Activated T-cell treated with anti-CD3 and anti-CD28 coated beads, Interleukin-2, amount 50 U/mL, for 48 hours (primary cell): ENCODE measurements at places on chromosomes 3 and 15.

GRCh38 chr3:116815831-116816588 lies 106.4 kb downstream of the TUSC7 start:
- DNase-seq: no peak

GRCh38 chr3:30082652-30083051 lies 523.7 kb upstream of the TGFBR2 start:
- no peak for DNase-seq

- DNase-seq: no peak
Observed at GRCh38 chr3:55629432-55629831, 142.3 kb upstream of the WNT5A start.

DNA sequence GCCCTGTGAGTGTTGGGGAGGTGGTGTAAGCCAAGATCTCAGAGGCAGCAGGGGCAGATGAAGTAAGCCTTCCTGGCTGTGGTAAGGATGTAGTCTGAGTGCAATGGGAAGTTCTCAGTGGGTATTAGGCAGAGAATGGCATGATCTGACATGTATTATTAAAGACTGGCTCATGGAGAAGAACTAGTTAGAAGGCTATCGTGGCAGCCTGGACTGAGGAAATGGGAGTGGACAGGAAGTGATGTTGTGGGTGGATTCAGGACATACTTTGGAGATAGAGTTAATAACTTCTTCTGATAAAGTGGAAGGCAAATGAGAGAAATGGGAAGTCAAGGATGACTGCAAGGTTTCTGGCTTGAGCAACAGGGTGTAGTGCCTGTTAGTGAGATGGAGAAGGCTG lies 250.9 kb upstream of the CFAP20DC start:
- no peak for DNase-seq

DNA sequence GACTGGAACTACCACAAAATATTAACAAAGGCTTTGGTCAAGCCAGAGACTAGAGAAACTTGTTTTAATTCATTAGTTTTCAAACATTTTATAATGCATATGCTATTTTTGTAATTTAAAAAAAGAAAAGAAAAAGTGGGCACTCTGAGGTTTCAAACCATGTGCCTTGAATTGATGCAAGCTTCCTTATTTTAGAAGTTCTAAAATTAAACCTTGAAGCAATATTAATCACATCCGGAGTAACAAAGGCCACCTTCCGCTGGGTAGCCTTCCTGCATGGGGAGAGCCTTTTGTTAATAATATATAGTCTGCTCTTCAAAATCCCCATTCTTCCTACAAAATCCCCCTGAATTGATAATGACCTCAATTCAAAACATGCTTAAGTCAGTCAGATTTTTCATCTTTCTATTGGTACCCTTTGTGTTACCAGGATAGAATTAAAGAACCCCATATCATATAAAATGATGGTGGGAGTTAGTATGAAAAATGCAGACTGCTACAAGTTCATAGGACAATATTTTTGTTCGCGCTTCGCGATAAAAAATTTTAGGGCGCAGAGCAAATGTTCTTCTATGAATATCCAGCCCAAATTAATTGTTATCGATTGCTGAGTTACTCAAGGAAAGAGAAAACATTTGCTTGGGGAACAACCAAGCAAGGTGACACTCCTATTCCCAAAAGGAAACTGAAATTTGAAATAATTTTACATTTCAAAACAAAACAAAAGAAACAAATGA lies 30.6 kb downstream of the LDHAL6B start:
- DNase-seq: no peak

- DNase-seq: no peak
Observed at GRCh38 chr15:73984208-73984979, 7.7 kb downstream of the STOML1 start.

DNA sequence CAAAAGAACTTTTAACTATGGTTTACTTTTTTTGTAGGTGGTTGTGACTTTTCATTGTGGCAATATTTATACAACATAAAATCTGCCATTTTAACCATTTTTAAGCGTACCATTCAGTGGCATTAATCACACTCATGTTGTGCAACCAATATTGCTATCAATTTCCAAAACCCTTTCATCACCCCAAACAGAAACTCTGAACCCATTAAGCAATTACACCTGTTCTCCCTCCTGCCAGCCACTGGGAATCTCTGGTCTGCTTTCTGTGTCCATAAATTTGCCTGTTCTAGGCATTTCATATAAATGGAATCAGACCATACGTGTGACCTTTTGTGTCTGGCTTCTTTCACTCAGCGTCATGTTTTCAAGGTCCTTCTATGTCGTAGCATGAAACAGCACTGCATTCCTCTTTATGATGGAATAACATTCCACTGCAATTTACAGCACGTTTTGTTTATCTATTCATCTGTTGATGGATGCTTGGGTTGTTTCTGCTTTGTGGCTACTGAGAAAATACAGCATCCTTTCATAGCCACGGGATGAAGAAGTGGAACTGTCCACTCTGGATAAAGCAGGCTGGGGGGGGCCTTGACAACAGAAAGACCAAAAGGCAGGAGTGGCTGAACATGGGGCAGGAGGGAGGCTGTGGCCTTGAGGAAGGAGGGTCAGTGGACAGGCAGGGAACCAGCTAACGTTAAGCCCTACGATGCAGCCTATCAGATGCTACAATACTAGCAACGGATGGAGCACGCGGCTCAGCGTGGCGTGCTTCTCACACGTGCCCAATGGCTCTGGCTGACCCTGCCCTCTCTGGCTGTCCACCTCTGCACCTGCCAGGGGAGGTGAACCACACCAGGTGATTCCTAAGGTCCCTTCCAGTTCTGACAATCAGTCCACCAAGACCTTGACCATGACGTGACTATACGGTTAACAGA lies 110.9 kb downstream of the SEC22A start:
- no peak for DNase-seq

GRCh38 chr3:149473357-149474249 lies 894 bp upstream of the TM4SF4 start:
- DNase-seq: no peak

GRCh38 chr3:72811571-72811970 lies 36.7 kb downstream of the SHQ1 start:
- DNase-seq: no peak

DNA sequence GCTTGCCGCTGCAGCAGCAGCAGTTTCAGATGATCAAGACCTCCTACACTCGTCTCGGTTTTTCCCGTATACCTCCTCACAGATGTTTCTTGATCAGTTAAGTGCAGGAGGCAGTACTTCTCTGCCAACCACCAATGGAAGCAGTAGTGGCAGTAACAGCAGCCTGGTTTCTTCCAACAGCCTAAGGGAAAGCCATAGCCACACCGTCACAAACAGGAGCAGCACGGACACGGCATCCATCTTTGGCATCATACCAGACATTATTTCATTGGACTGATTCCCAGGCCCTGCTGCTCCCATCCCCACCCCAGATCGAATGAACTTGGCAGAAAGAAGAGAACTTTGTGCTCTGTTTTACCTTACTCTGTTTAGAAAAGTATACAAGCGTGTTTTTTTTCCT lies 17.6 kb downstream of the CALML4 start:
- DNase-seq: no peak

DNA sequence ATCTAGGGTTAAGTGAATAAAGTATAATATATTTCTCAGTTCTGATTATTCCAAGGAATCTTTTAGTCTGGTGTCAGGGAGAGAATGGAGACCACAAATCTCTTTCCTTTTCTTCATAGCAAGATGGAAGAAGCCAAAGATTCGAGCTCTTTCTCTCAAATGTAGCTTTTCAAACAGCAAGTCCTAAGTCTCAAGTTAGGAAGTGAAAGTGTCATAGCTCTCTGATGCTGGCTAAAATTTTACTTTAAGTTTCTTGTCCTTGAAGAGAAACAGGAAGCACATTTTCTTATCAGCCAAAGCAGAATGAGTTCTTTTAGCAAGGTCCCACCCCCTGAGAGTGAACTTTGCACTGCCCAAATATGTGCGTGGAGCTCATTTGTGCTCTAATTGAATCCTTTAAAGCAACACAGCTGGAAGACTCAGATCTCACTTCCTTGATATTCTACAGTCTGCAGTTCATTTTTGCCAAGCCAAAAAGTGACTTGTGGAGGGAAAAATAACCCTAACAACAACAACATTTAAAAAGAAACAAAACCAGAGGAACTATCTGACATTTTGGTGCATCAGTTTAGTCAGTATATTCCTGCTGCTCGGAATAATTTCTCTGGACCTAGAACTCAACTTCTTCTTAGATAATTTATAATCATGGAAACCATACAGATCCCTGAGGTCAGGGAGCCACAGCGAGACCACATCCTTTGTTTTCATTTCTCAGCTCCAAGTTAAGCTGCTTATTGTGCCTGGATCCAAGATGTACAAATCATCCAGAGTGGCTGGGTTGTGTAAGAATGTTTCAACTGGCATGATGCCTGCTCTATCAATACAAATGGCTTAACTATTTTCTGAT lies 238.7 kb upstream of the P2RY1 start:
- DNase-seq: no peak

DNA sequence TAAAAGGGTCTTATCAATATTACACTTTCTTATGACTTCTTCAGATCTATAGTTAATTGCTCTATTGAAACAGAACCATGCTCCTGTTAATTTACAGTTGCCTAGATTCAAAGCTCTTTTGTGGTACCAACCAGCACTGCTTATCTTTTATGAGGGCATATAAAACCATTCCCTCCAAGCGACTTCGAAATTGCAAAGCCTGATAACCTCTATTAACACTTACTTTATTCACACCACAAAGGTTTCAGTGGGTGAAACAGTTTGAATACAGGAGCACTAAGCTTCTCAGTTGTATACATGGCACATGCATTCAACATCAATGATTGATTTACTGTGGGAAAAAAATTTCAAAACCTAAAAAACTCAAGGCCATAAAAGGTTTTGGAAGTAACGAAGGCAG lies 74.9 kb upstream of the PPIB start:
- no peak for DNase-seq

DNA sequence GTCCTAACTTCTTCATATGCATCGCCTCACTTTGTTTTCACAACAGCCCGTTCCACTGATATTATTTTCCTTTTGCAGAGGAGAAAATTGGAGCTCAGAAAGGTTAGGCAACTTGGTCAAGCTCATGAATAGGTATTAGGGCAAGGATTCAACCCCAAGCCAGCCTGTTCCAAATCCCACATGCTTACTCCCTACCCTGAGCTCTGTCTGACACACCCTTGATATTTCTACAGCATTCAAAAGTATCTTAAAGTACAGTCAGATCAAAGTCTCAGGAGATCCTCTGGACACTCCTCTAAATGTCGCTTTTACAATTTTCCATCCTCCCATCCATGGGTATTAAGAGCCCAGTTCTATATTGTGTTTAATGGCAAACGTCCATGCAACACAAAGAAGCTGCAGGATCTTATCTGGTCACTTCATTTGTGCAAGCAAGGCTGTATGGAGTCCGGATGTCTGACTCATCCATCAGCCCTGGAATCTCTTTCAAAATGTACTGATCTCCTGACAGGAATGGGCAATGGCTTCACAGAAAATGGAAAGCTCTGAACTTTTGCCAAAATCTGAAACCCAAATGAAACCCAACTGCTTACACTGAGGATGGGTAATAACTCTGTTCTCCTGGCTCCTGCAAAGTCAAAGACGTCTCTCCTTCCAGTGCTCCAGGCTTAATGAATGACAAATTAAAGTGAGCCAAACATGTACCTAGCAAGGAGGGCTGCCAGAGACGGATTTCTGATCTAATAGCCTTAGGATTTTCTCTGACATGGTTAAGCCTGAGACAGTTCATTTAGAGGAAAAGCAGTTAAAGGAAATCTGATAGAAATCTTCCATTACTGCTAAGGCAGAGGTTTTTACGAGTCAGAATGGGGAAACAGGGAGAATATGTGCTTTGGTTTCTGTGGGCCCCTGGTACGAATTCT lies 230.9 kb upstream of the RORA start:
- no peak for DNase-seq

GRCh38 chr3:196528639-196529233 lies 13.6 kb upstream of the SMCO1 start:
- DNase-seq: peak; percentile 95

GRCh38 chr3:14358426-14359211 lies 43.8 kb upstream of the SLC6A6 start:
- no peak for DNase-seq

GRCh38 chr15:25508369-25509002 lies 69.7 kb upstream of the UBE3A start:
- DNase-seq: no peak

GRCh38 chr15:86316216-86316615 lies 236.5 kb downstream of the AGBL1 start:
- DNase-seq: no peak

GRCh38 chr3:24479816-24480215 lies 14.8 kb downstream of the THRB start:
- DNase-seq: no peak

DNA sequence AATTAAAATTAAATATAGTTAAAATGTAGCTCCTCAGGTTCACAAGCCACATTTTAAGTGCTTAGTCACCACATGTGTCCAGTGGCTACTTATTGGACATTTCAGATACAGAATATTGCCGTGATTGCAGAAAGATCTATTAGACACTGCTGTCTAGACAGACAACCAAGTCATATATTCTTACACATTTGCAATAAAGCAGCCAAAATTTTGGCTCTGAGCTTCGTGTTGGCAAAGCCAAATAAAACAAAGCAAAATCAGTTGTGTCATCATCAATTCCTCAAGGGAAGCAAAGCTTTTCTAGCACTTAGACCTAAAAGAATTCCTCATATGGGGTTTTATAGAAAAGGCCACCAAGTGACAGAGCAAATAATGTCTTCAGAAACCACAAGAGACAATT lies 193.1 kb upstream of the LPP start:
- DNase-seq: no peak

DNA sequence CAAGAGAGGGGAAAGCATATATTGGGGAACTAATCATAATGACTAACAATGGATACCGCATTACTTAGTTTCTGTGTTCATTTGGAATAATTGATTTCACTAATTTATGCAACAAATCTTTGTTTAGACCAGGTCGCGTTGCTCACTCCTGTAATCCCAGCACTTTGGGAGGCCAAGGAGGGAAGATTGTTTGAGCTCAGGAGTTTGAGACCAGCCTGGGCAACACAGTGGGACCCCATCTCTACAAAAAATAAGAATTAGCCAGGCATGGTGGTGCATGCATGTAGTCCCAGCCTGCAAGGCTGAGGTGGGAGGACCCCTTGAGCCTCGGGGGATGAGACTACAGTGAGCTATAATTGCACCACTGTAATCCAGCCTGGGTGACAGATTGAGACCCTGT lies 585.7 kb upstream of the CBLB start:
- DNase-seq: no peak

- no peak for DNase-seq
Observed at GRCh38 chr15:68038246-68038645, 15.9 kb upstream of the PIAS1 start.

DNA sequence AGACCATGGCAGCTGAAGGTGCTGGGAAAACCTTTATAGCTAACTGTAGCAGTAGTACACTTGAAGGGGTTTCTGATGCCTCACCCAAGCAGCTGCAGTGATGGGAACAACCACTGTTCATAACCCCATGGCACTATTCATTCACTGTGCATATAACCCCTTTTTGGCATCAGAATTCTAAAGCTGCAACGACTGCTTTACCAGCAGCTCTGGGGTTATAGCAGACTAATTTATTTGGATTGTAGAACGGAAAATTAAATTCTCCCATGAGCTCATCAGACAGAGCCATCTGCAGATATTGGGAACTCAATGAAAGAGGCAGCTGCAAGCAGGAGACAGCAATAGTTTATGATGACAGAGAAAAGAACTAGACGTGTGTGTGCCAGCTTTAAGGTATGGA lies 28.6 kb downstream of the TFDP2 start:
- no peak for DNase-seq

- DNase-seq: no peak
Observed at GRCh38 chr15:31758126-31758525, 272.2 kb upstream of the CHRNA7 start.

- no peak for DNase-seq
Observed at GRCh38 chr3:134232151-134232550, 18.5 kb downstream of the RYK start.

- DNase-seq: no peak
Observed at GRCh38 chr15:57343048-57343447, 33.3 kb upstream of the CGNL1 start.
